ENCODE measurements at places on chromosomes 4 and X.

GRCh38 chr4:47954245-47954644, 39.9 kb upstream of the NFXL1 start:
- no peak for DNase-seq

- no peak for DNase-seq
Measured at GRCh38 chr4:139754938-139755337, 89.3 kb downstream of the MGST2 start.

GRCh38 chr4:138439143-138439581, 197.0 kb upstream of the SLC7A11 start:
- DNase-seq = no peak

- DNase-seq = no peak
Measured at GRCh38 chr4:36870121-36870520, 374.4 kb upstream of the NWD2 start.

DNA sequence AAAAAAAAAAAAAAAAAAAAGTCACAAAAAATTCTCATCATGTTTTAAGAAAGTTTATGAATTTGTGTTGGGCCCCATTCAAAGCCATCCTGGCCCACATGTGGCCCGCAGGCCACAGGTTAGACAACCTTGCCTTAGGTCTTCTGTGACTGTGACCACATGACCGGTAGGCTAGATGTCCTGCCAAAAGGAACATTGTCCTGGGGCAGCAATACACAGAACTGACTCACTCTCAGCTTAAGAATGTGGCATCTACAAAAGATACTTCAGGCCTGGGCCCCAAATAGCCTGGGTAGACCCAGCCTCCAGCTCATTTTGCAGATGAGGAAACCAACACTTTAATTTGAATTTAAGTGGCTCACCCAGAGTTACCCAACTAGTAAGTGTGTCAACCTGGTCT, 10.0 kb downstream of the AWAT2 start:
- DNase-seq = no peak
